ENCODE measurements at places on chromosomes 7 and 10. TPM values are rescaled to one million over a fixed set of nuclear protein-coding genes. Genes with fewer than 3 reads are reported as not detected.

- H3K27me3 ChIP-seq, result no peaks in the 10 kb centered on the region
- no peaks in the 10 kb centered on the region for H3K36me3 ChIP-seq
- H3K4me3 ChIP-seq, result no peak overlapping the region
These were observed 139.0 kb upstream of the MKLN1 start for GRCh38 chr7:131188367-131189339.

- no peaks in the 10 kb centered on the region for H3K27me3 ChIP-seq
- no peak overlapping the region for H3K4me3 ChIP-seq
- DNase-seq, result no peak
- no peaks in the 10 kb centered on the region for H3K4me1 ChIP-seq
- H3K36me3 ChIP-seq, result no peaks in the 10 kb centered on the region
These were observed 21.5 kb upstream of the RUFY2 start for GRCh38 chr10:68428396-68429104.

Gene FKBP6
- not detected for total RNA-seq

DNA sequence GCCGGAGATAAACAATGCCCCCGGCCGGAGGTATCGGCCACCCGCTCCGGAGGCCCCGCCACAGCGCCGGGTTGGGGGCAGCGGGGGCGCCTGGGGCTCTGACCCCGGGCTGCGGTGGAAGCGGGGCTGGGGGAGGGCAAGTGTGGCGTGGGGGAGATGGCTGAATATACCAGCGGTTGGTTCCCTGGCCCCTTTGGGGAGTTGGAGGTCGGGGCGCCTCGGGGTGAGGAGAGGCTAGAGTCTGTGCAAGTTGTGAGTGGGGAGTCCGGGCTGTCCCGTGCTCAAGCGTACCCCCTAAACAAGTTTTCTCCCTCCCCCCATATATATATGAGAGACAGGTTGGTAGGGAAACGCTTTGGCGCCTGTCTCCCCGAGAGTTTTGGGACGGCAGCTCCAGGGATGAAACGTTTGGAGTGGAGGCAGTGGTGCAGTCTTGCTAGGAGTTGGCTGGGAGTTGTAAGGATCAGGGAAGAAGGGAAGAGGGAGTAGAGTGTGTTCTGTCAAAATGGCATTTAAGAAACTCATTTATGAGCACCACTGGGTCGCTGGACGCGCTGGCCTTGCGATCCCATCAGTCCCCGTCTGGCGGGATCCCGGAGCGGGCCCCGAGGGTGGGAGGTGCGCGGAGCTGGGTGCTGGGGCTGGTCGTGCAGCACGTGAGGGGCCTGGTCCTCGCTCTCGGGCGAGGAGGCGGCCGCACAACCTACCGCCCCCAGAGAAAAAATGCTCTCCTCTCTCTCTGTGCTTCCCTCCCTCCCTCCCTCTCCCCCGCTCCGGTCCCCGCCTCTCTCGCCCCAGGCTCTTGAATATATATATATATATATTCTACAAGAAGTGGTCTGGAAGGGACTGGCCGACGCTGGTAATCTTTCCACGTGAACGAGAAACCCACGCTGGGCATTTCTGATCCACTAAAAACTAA is 1.1 kb downstream of the TET1 start:
- H3K36me3 ChIP-seq, result no peaks in the 10 kb centered on the region
- DNase-seq, result peak; percentile 48
- peaks cover 4% of the 10 kb centered on the region for H3K27me3 ChIP-seq
- no peak overlapping the region for H3K27ac ChIP-seq

DNA sequence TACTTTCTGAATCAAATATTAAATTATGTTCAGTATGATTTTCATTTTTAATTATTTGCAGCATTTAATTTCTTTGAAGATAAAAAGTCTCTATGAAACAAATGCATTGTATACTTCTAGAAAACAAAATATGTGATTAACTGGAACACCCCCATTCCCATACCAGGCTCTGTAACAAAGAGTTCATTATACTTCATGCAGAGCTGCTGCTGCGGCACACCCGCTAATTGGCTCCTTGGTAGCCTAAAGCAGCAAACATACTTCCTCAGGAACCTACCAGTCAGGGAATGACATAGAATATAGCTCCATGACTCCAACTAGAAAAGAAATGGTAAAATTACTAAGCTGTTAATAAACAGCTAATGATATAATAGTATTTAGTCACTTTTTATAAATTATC is 19.3 kb downstream of the RAB11FIP2 start:
- H3K27ac ChIP-seq, result no peak overlapping the region
- H3K4me1 ChIP-seq, result no peaks in the 10 kb centered on the region
- DNase-seq, result no peak

DNA sequence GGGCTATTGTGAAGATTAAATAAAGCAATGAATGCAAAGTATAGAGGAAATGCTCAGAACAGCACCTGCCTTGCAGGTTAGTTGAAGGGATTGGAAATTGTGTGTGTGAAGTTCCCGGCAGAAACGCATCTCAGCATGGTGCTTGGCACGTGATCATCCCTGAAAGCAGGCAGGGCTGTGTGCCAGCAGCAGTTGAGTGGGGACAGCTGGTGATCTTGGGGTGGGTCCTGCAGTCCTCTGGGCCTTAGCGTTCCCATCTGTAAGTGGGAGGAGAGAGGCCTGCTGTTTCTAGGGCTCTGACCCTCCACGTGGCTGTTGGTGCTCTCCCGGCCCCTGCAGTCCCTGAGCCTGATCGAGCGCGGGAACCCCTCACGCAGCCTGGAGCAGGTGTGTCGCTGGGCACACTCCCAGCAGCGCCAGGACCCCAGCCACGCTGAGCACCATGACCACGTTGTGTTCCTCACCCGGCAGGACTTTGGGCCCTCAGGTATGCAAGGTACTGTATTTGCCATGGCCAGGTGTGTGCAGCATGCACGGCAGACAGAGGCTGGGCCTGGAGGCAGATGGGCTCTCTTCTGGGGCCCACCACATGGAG is 55.3 kb downstream of the TBATA start:
- no peaks in the 10 kb centered on the region for H3K36me3 ChIP-seq
- DNase-seq, result no peak
- no peaks in the 10 kb centered on the region for H3K27me3 ChIP-seq
- no peak overlapping the region for H3K27ac ChIP-seq
- no peak overlapping the region for H3K4me3 ChIP-seq

DNA sequence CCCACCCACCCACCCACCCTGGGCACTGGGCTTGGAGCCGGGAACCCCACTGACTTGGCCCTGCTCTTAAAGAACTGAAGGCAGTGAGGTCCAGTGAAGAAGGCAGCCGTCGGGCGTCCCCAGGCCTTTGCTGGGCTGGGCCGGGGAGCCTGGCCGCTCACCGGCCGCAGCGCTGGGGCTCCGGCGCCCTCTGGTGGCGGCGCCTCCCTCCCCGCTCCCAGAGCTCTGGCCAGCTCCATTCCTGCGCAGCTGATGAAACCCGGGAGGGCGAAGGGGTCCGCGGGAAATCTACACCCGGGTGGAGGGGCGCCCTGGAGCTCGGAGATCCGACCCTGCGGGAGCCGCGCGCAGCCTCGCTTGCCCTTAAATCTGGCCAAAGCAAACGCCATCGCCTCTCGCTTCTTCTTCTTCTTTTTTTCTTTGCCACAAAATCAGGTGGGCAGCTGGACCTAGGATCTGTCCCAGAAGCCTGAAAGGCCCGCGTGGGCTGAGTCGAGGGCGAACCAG is 1.7 kb upstream of the CXCL12 start:
- DNase-seq, result no peak
- H3K4me1 ChIP-seq, result no peaks in the 10 kb centered on the region
- peaks cover 11% of the 10 kb centered on the region for H3K27me3 ChIP-seq
- no peaks in the 10 kb centered on the region for H3K36me3 ChIP-seq

Gene AQP1
- 59.9 TPM for total RNA-seq
